ENCODE measurements at places on chromosomes 4 and X.

DNA sequence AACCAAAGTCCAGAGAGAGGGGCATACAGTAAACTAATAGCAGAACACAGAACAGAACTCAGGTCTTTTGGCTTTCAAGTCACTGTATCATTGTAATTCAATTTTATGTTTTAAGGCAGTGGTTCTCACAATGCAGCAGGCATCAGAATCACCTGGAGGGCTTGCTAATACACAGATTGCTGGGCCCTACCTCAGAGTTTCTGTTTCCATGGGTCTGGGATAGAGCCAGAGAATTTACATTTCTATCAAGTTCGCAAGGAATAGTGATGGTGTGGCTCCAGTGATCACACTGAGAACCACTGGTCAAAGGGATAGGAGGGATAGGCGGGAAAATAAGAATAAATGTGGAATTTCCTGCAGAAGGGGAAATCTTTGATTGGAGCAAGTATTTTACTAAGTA is 36.7 kb downstream of the LANCL3 start:
- DNase-seq = no peak

DNA sequence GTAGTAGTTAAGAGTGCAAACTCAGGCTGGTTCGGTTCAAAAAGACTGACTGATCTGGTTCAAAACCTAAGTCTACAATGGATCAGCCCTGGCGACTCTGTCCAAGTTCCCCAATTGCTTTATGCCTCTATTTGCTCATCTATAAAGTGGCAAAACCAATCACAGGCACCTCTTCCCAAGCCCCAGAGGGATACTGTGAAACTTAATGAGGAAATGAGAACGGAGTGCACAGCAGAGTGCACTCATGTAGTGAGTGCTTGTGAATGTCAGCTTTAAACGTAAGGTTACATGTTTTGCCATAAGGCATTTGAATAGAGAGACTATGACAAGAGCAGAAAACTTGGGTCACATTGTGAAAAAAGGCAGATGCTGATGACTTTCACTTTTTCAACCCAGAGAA is 199.7 kb upstream of the KLF3 start:
- no peak for DNase-seq

DNA sequence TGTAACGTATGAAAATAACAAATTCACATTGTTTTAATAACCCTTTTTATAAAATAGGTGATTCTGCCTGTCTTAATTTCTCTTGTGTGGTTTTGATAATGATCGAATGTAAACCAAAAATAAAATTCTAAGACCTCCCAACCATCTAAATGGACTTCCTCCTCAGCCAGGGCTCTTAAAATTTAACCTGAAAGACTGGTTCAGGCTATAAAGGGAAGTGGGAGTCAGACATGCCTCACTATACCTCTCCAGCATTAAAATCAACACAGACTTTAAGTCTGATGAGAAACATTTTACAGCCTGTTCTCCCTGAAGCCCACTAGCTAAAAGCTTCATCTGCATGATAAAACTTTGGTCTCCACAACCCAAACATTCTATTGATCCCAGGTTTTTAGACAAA is 97.6 kb upstream of the STIM2 start:
- no peak for DNase-seq

- DNase-seq = no peak
Measured at GRCh38 chr4:99968330-99968729, 18.3 kb upstream of the H2AZ1 start.

DNA sequence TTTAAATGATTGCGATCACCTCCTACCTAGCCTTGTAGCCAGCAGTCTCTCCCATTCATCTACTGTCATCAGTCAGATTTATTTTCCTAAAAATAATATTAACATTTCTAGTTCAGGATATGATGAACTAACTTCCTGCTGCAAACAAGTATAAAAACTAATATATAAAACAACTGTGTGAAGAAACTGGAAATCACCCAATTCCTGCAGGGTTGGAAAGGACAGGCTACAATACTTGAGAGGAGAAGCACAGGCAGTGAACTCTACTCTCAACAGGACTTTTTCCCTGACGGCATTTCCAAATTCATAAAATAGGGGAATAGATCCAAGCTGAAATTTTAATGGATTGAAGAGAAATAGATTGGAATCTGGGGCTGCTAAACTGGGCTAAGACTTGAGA is 14.2 kb upstream of the BBS12 start:
- no peak for DNase-seq

DNA sequence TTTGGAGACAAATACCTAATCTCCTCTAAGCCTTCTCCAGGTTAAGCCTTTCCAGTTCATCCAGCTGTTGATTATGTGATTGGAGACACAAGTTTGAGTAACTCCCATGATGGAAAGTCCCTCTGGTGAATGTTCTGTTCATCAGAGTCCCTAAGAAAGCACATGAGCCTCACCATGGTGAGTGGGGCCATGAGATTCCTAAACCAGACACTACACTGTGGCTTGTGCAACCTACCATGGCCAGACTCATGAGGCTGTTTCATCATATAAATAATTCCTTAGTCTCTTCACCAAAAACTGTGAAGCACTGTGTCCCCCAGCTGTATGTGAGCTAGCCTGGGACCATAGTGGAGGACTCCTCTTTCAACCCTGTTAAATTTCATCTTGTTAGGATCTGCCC is 14.4 kb downstream of the PKD2 start:
- DNase-seq = no peak

GRCh38 chr4:154720123-154720522 is 23.7 kb upstream of the LRAT start:
- DNase-seq = no peak

DNA sequence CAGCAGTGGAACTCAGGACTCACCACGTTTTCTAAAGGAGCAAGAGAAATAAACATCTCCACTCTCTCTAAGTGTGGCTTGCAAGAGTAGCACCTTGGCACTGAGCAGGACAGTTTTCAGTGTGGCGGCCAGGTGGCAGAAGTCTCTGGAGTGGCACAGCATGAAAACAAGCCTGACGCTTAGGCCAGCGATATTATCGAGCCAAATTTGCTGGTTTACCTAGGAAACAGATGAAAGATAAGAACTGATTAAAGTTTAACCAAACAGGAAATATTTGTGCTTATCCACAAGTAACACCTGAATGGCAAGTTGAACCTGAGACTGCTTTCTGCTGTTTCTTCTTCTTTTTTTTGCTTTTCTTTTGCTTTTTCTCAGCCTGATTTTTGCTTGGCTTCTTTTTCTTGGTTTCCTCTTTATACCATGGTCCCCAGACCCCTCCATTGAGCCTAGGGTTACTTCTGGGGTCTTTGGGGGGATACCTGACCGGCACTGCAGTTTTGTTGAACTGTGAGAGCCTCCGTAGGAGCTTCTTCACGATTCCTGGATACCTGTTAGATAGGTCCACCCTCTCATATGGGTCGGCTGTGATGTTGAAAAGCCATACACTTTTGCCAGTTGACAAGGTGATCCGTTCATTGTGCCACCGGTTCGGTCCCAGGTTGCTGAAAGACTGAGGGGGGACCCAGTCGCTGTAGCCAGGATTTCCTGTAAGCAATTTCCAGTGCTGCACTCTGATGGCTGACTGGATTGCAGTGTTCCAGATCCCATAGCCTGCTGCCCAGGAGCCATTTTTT is 77.3 kb downstream of the ARSJ start:
- peak; percentile 51 for DNase-seq

DNA sequence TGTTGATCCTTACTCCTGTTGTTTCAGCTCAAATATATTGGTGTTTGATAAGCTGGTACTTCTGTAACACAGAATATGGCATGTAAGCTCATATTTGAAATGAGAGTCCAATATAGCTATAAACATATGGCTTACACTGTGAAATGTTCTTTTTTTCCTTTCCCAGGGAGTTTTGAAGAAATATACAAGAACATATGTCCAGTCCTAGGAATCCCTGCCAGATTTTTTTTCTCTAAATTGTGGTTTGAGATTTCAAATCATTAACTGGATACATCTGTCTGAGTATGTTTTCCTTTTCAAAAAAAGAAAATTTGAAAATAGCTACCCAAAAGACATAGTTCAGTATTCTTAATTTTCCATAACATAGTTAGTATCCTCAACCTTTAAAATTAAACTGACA is 60.2 kb downstream of the HMGB2 start:
- DNase-seq = no peak

DNA sequence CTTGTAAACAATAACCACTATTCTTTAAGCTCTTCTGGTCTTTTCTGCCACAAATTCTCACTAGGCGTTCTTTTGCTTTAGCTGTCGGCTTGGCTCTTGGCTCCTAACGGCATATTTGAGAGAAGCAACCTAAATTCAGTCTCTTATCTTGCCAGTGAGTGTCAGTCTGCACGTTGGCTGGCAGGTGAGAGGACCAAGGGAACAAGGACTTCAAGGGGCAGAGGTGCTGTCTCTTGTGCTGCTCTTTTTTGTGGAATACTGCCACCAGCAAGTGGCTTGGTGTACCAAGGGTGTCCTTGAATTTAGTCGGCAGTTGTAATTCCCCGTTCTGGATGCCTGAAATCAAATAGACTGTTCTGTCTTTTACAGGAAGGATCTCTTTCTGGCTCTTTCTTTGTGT is 77.8 kb upstream of the SLC4A4 start:
- no peak for DNase-seq

- peak; percentile 86 for DNase-seq
Measured at GRCh38 chrX:71068044-71068918, at the start of gene SNX12. SNX12 (minus strand) TSS chrX:71068334; CDS start chrX:71068306, 28 bp downstream.

DNA sequence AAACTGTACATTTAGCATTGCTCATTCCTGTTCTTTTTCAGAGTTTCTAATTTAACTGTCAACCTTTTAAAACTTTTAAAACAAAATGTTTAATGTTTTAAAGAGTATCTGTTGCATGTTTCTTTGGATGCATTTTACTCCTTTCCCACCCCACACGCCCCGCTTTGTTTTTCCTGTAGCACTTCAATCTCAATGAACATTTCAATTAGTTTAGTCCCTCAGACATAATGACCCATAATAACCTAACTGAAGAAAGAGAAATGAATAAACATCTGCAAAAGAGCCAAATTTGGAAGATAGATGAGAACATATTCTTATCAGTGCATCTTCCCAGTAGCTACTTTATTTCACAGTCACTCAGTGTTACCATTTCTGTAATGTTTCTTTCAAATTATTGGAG is 7.5 kb downstream of the PCDH10 start:
- DNase-seq = no peak

- DNase-seq = no peak
Measured at GRCh38 chr4:155759372-155760252, 791 bp downstream of the GUCY1B1 start.

DNA sequence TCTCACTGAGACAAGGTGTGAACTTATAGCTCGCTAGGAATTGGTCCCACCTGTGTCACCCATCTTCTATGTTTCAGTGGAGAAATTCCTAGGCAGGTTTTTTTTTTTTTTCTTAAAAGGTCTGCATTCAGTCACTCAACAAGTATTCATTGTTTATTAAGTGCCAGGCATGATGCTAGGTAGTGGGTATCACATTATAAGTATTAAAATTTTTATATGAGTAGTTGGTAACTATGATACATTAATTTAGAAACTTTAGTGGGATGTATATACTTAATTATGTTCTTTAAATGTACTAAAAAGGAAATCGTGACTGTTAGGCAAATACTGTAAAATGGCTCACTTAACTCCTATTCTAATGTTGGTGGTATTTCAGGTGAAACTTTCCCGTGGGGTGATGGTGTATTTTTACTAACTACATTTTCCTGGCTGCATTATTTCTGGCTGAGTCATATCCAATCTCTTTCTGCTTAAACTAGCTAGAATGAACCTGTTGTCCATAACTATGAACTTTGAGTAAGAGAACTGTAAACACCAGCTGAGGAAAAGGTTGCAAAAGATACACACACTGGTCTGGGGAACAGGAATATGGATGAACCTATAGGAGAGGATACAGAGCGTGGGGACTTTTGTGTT is 49.3 kb upstream of the MED14 start:
- DNase-seq = no peak

GRCh38 chr4:82758701-82759685 is 39.6 kb downstream of the SCD5 start:
- no peak for DNase-seq

- DNase-seq = peak; percentile 44
Measured at GRCh38 chr4:140755774-140756318, 339 bp downstream of the TBC1D9 start.

GRCh38 chr4:112938461-112939058 is 110.9 kb upstream of the ANK2 start:
- DNase-seq = no peak

GRCh38 chr4:183610613-183611012 is 48.4 kb downstream of the RWDD4 start:
- no peak for DNase-seq

DNA sequence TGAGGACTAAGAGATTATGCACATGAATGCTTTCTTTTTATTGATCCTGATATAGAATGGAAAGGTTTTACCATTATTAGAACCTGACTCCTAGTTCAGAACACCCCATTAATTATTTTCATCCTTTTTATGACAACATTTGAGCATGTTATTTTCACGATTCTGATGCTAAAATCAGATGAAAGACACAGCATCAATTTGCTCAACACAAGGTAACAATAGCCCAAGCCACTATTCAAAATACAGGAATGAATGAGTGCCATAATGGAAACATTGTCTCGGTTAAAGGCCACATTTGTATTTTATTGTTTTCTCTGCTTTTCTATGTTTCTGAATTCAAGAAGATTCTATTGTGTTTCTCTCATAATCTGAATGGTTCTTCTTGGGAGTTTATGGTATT is 126.3 kb upstream of the POF1B start:
- DNase-seq = no peak

DNA sequence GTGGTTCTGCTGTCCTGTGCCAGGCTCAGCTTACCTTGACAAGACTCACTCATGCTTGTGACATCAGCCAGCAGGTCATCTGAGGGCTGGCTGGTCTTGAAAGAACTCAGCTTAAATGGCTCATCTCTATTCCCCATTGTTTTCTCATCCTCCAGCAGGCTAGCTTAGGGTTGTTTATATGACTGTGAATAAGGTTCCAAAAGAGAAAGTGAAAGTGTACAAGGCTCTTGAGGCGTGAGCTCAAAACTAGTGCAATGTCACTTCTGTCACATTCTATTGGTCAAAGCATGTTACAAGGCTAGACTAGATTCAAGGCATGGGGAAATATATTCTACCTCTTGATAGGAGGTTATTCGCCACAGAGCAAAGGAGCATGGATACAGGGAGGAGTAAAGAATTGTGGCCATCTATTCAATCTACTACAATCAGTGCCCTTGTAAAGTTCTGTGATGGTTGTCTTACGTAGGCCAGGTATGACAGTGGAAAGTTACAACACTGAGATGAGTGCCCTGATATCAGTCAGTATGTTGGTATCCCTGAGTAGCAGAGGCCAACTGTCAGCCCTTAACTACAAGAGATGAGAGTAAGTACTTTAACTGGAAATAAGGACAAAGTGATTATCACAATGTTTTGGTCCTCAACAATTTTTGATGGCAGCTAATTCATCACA is 19.8 kb upstream of the TMLHE start:
- DNase-seq = no peak

GRCh38 chr4:111453216-111453615 is 692.0 kb upstream of the FAM241A start:
- no peak for DNase-seq

- DNase-seq = no peak
Measured at GRCh38 chr4:48081196-48081595, 52.9 kb downstream of the TXK start.
